Central memory CD4-positive, alpha-beta T cell (primary cell): ENCODE measurements at places on chromosomes 7 and 10.

DNA sequence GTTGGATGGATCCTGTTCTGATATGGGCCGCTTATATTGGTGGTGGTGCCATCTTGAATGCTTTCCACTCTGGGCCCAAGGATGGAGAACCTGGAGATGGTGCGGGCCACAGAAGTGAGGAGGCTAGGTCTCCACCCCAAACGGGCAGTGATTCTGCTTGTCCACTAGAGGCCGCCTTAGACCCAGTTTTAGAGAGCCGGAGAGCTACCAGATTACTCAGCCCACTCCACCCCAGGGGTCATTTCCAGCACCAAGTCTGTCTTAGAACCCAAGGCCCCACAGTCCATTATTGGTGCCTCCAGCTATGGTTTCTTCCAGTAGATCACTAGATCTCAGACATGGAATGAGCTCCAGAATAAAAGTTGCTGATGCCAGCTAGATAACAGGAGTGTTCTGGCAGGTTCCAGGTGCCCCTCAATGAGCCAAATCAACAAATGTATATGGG is 11.8 kb upstream of the CAMK2G start:
- peak; percentile 63 for DNase-seq

DNA sequence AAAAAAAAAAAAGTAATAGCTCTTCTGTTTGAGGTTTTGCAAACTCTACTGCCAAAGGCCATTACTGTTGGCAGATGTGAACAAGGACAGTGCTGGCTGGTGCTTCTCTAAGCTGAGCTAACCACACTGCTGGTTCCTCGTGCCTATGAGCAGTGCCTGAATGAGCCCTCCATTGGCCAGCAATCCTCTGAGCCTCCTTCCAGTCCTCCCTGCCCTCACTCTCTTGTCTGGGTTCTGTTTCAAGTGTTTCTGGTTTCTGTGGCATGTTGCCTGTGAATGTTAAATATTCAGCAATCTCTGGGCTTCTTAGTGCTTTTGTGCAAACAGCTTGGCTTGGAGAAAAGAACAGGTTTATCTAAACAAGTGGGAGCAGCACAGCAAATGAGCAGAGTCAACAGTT is 161.3 kb upstream of the AUTS2 start:
- no peak for DNase-seq

DNA sequence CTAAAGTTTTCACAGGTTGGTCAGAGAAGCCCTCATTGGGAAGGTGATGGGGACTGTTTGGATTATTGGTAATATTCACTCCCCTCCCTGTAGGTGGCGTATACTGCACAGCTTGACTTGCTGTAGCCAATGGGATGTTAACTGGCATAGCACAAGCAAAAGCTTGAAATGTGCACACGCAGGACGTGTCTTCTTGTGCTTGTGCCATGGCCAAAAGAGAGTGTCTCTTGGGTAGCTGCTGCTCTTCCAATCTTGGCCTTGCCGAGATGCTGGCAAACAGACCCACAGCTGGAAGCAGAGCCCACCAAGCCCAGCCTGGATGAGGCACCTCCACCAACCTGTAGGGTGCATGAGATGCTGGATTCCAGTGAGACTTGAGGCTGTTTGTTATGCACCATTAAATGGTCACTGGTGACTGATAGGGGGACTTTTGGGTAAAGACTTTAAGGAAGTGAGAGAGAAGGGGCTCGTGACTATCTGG is 266.0 kb downstream of the GRID1 start:
- DNase-seq = no peak

- no peak for DNase-seq
Measured at GRCh38 chr10:66472156-66472555, 453.7 kb upstream of the LRRTM3 start.

- no peak for DNase-seq
Measured at GRCh38 chr7:101912716-101913110, 95.3 kb downstream of the CUX1 start.

DNA sequence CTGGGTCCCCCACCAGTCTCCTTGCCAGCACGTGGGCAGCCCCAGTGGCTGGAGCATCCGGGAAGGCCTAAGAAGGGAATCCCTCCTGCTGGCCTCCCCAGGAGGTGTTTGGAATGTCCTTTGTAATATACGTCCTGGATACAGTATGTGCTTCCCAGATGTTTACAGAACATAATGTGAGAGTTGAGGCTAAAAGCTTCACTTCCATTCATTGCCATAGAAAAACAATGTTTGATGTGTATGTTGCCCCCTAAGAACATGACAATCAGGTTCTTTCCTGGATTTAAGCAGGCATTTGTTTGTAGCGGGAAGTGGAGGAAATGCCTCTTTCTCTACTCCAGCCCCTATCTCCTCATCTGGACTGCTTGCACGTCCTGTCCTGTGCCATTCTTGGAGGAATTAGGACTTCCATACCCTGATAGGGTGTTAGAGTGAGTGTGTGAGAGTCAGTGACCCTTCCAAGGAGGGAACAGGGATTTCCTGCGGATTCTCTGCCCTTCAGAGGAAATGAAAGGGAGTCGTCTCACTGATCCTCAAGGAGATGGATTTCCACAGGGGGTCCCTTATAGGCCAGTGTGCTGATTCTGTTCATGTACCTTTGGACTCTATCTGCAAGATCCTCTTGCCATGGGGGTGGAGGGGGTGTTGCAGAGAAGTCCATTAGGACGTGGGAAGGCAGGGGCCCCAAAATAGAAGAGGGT is 1.2 kb downstream of the IGFBP1 start:
- DNase-seq = no peak
